ENCODE measurements at places on chromosomes 11 and 22. TPM values are rescaled to one million over a fixed set of nuclear protein-coding genes. Genes with fewer than 3 reads are reported as not detected.

DNA sequence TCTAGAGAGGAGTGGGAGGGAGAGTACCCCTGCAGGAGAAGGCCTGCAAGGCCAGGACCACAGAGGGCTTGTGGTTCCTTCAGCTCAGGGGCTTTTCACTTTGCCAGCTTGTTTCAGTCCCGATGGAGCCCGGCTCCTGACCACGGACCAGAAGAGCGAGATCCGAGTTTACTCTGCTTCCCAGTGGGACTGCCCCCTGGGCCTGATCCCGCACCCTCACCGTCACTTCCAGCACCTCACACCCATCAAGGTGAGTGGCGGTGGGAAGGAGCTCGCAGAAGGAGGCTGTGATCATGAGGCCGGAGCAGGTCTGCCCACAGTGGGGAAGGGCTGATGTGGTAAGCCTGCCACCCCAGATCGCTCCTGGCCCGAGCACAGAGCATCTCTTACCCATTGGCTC is 13.5 kb downstream of the ACP2 start:
- DNase-seq: no peak

DNA sequence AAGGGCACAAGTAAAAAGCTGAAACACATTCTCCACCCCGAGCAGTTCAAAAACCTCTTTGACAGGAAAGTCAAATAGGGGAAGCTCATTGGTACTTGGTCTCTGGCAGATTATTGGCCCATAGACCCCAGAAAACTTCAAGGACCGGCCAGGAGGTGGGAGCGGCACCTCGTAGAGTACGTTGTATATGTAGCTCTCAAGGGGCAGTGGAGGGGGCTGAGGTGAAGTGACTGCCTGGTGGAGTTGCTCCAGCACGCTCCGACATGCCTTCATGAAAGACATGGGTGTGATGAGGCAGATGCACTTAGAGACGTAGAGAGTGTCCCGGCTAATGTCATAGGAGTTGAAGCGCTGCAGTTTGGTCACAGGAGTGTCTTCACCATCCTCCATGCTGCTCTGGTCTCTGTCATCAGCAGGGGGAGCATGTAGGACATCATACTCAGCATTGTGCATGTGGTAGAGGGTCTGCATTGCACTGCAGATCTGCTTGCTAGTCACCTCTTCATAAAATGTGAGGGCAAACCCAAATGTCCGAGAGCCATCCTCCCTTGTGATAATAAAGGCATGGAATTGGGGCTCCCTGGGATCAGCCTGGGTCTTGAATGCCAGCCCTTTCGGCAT is 61.3 kb downstream of the DENND5A start:
- DNase-seq: no peak

DNA sequence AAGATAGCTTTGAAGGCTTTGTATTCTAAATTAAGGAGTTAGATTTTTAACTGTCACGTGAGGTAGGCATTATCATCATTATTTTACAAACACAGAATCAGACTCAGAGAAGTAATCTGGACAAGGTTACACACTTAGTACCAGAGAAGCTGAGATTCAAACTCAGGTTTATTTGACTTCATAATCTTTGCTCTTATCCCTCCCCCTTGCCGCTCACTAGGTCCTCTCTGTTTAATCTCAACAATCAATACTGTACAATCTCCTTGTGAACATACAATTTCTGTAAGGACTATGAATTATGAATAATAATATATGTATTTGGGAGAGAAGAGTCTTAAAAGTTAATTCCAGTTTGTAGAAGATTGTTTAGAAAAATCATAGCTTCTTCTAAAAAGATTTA is 5.2 kb upstream of the DNAJB7 start:
- no peak for DNase-seq

- no peak for DNase-seq
Observed at GRCh38 chr22:24413271-24413670, 14.1 kb upstream of the ADORA2A start.

OR5P2 gene
- not detected for total RNA-seq

SCGB1C1 gene
- total RNA-seq: not detected

SSTR3 gene
- not detected for total RNA-seq

All from NCI-H460 (cell line).